ENCODE measurements at places on chromosomes 1 and 21. TPM values are rescaled to one million over a fixed set of nuclear protein-coding genes. Genes with fewer than 3 reads are reported as not detected.

- DNase-seq = no peak
These were observed 52.5 kb downstream of the CDC7 start for GRCh38 chr1:91553177-91553591.

The NPHP4 gene
- 3.9 TPM for total RNA-seq

The SPRR1B gene
- not detected for total RNA-seq

The CNTN2 gene
- total RNA-seq = not detected

GRCh38 chr1:174174461-174175329 lies 15.4 kb downstream of the RABGAP1L start:
- no peak for DNase-seq

DNA sequence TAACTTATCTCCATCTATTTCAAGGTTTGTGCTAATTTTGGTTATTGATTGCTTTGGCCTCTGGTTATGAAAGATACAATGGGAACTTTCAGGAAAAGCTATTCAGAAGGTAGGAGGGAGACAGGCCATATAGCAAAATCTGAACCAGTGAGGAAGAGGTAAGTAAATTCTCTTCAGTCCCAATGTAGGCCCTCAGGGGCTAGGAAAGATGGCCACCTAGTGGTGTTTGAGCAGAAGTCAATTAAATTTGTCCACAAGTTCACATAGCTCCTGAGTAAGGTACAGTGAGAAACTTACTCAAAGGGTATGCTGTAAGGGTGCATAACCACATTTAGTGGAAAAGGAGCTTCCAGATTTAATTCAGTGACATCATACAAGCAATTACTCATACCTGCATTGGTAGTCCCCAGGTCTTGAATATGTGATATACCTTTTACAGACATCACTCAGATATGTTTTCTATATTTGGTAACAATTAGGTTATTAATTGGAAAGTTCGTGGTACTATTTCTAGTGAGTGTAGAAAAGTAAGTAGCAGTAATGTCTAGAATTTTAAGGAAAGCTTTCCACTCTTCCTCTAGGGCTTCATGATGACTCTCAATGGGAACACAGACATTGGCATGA lies 21.4 kb upstream of the FMO1 start:
- peak; percentile 57 for DNase-seq

The ARHGEF11 gene
- total RNA-seq = 12.6 TPM

DNA sequence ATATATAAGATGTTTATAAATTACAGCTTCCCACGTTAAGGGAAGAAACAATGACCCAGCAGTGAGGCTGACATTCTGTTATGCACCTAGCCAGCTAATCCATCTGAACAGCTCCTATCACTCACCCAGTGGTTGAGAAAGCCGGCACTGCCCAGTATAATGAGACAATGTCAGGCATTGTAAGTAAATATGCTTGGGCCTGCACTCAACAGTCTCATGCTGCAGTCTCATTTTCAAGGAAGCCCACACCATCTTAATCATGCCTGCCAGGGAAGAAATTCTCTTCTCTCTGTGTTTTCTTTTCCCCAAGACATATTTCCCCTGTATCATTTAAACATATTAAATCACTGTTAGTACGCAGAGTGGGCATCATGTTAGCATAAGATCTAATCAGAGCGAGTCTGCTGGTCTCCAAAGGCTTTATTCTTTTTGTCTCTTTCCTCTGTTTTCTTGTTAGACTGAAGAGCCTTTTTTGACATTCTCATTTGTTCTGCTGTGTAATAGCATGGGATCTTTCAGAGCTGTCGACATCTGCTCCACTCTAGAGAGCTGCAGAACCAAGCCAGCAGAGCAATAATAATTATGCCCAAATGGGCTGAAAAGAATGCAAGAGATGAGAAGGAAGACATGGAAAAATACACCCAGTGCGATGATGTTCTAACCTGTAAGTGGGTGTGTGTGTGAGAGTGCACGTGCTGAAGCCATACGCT lies 67.6 kb upstream of the SLC22A15 start:
- no peak for DNase-seq

- DNase-seq = no peak
These were observed 18.8 kb downstream of the C1orf52 start for GRCh38 chr1:85240643-85241042.

GRCh38 chr1:225816643-225817538 lies 7.0 kb downstream of the EPHX1 start:
- peak; percentile 30 for DNase-seq

- no peak for DNase-seq
These were observed 392.3 kb upstream of the ADAMTS5 start for GRCh38 chr21:27359141-27359540.

- DNase-seq = no peak
These were observed 110.3 kb downstream of the ZNF281 start for GRCh38 chr1:200299571-200299970.

The NLRP3 gene
- 3.8 TPM for total RNA-seq

The LCE3A gene
- total RNA-seq = not detected

- DNase-seq = no peak
These were observed 300.8 kb downstream of the HHIPL2 start for GRCh38 chr1:222247081-222247480.

DNA sequence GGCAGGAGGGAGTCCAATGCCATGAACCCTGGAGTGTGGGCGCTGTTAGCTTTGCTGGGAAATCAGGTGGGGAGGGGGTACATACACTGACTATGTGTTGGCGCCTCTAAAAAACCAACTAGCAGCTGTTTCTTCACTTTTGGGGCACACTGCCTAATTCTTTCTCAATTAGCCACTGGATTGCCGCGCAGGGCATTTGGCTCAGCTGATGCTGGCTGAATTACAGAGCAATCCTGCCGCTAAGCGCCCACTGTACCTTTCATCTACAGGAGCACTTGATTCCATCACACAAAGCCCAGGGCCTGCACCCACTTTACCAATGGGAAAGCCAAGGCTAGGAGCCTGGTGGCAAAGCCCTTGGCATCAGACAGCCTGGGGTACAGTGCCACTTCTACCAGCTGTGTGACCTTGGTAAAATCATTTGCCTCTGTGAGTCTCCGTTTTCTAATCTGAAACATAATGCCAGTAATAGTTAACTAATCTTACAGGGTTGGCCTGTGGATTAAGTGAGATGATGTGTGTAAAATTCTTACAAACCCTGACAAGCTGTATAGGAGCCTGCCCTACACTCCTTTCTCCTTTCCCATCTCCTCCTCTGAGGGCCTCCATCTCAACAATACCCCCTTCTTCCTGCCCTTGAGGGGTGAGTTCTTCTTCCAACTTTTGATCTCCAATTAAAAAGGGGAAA lies 59.0 kb downstream of the UBE2T start:
- no peak for DNase-seq

The ENSA gene
- total RNA-seq = 217 TPM

GRCh38 chr1:33410091-33410701 lies 20.7 kb downstream of the PHC2 start:
- no peak for DNase-seq

The HSD3B2 gene
- total RNA-seq = not detected

- no peak for DNase-seq
These were observed 56.9 kb downstream of the TRABD2B start for GRCh38 chr1:47940326-47940725.

- DNase-seq = no peak
These were observed 5.2 kb downstream of the GJC2 start for GRCh38 chr1:228154670-228155571.
